ENCODE measurements at places on chromosomes 6 and 20. TPM values are rescaled to one million over a fixed set of nuclear protein-coding genes. Genes with fewer than 3 reads are reported as not detected.

GRCh38 chr6:24207413-24207812, 81.4 kb downstream of the NRSN1 start:
- no peak for DNase-seq

DNA sequence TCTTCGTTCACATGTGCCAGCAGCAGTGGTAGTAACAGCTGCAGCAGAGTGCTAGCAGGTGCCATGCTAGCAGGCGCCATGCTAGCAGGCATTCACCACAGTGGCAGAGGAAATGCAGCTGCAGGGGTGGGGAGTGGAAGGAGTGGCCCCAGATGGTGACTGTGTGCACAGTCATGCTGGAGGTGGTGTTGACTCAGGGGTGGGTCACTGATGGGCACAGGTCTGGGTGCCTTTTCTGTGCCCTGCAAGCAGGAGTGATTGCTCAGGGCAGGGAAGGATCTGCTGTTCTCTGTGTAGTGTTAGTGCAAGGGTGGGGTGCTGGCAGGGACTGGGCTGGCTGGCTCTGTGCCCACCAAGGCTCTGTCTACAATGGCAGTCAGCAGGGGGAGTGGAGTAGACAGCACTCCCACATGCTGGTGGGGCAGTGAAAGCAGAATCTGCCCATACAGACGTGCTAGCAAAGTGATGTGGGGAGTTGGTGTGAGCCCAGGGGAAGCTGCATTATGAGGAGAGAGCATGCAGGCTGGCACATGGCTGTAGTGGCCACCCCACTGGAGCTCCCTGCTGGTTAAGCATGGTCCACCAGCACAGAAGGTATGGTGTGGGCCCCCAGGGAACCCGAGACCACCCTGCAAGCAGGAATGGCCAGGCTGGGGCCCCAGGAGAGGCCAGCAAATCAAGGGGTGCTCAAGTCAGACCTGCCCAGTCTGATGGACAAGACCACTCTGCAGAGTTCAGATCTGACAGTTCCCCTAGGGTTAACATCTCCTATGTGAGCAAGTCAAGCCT, 11.4 kb upstream of the TSPYL4 start:
- DNase-seq, result peak; percentile 34

- DNase-seq, result no peak
These were observed 7.2 kb upstream of the BPIFB6 start for GRCh38 chr20:33024243-33024560.

The GGTLC1 gene
- not detected for total RNA-seq

The FNDC1 gene
- 0.63 TPM for total RNA-seq

GRCh38 chr6:170114956-170115855, 175.7 kb downstream of the DLL1 start:
- DNase-seq, result no peak

The TPD52L1 gene
- total RNA-seq, result 27.9 TPM

The WFDC5 gene
- total RNA-seq, result not detected

The NR2E1 gene
- not detected for total RNA-seq

GRCh38 chr6:15876406-15876805, 213.6 kb upstream of the DTNBP1 start:
- no peak for DNase-seq

The LY6G6C gene
- not detected for total RNA-seq

GRCh38 chr20:63394920-63395455, 33.8 kb upstream of the CHRNA4 start:
- no peak for DNase-seq

The MTCH1 gene
- 178 TPM for total RNA-seq

DNA sequence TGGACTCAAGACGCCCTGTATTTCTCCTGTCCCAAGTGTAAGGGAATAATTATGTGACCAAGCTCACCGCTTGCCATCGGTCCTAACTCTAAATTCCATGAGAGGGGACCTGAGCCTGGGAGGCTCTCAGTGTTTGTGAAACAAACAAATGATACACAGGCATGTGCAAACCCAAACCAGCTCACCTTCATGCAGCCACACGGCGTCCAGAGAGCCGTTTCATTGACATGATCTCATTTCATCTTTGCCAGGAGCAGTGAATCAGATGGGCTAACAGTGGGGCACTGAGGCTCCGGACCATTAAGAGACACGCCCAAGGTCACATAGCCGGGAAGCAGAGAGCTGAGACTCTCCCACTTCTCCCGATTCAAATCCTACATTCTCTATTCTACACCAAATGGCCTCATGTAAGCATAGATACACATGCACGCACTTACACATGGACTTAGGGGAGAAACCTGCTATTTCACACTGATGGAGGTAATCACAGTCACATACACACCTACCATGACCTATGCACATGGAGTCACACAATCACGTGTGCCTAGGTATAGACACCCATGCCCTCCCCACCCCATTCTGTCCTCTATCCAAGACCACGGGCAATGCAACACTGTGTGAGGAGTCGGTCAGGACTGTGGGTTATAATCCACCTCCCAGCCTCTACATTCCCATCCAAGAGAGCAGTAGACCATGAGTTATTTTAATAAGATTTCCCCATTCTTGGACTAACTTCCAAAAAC, 1.1 kb downstream of the BNIP5 start:
- DNase-seq, result no peak

- DNase-seq, result no peak
These were observed 31.1 kb downstream of the EPM2A start for GRCh38 chr6:145704143-145704781.

The SLC17A9 gene
- 5.7 TPM for total RNA-seq

DNA sequence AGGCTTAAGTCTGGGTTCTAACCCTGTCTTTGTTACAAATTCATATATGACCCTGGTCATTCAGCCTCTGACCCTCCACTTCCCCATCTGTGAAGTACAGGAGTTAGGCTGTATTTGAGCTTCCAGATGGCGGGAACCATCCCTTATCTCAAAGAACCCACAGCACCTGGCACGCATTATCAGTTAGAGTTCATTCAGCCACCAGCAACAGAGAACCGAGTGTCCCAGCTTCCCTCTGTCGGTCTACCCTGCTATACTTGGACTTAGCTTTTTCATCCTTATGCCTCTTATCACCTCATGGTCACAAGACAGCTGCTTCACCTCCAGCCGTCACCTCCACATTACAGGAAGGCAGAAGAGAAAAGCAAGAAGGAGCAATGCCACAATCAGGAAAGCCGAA, 147.8 kb downstream of the EYA2 start:
- DNase-seq, result no peak

The HMGCLL1 gene
- total RNA-seq, result 2.4 TPM

DNA sequence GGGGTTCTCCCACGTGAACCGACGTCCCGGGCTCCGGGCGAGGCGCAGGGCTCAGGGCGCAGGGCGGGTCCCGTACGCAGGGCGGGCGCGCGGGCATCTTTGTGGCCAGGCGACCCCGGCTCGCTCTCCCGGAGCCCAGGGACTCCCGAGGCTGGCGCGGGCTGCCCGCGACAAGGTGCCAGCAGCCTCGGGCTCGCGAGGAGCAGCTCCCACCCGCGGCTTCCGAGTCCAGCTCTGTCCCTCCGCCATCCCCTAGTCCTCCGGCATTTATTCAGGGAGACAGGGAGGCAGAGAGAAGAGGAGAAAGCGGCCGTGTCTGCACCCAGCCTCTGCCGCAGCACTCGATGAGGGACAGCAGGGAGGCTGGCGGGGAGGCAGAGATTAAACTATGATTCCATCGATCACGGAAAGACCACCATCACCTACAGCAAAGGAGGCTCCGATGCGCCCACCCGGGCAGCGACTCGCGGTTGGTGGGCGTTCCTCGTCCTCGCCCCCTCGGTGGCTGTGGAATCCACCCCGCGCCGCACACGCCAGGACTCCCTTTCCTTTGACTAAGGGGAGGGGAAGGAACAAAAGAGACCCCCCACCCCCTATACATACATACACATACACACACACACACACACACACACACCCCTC, 1.1 kb downstream of the RGS17 start:
- DNase-seq, result no peak

The KAT14 gene
- 8.5 TPM for total RNA-seq

Data from left cardiac atrium (tissue), 4 donors.